ENCODE measurements at places on chromosomes 5 and 9.

GRCh38 chr9:89010056-89010455 is 18.8 kb downstream of the S1PR3 start:
- no peak for DNase-seq

DNA sequence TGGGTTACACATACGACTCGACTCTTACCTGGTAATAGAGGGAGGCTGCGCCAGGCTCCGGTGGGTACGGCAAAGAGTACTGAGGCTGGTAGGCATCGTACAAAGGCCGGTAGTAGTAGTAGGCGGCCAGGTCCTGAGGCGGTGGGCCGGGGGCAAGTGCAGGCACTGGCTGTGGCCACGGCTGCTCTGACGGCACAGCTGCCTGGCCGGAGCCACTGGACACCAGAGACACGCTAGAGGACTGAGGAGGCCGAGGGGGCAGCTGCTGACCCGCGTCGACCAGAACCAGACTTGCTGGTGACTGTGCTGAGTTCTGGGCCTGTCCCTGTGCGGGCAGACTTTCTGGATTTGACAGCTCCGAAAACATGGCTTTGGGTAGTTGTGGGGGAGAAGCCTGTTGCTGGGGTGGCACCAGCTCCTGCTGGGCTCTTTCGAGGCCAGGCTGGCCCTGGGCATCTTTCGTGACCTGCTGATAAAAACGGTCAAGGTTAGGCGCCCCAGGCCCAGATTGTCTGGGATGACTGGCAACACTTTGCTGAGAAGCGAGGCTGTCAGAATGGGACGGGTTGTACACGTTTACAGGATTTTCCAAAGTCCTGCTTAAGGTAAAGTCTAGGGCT is 8.7 kb downstream of the SEC16A start:
- DNase-seq, result no peak

- peak; percentile 63 for DNase-seq
Observed at GRCh38 chr9:35903049-35903448, 3.0 kb upstream of the HRCT1 start.

- DNase-seq, result no peak
Observed at GRCh38 chr5:54093081-54093492, 217.3 kb downstream of the ARL15 start.

DNA sequence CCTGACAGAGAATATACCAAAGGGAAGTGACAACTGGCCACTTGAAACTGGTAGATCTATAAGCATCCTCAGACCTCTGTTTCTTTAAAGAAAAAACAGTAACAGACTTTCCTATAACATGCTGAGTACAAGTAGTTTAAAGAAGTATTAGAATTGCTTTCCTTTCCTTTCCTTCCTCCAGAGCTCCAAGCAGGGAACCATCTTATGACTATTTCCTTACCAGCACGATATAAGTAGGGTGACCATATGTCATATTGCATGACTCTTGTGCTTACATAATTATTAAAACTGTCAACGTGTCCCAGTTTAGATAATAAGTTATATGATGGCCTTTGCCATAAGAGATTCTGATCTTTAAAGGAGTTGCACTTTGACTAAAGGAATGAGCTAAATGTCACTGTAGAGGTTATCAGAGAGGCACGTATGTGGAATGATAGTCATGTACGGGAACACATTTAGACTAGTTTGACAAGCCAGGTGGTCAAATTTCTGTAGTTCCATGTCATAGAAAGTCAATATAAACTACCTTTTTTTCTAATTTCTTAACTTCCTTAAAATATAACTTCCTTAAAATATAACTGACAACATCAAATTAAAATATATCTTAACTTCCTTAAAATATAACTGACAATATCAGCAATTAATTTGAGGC is 212.7 kb upstream of the CD180 start:
- no peak for DNase-seq

Measured in GM03348 (cell line).